ENCODE measurements at places on chromosomes 6 and 20.

DNA sequence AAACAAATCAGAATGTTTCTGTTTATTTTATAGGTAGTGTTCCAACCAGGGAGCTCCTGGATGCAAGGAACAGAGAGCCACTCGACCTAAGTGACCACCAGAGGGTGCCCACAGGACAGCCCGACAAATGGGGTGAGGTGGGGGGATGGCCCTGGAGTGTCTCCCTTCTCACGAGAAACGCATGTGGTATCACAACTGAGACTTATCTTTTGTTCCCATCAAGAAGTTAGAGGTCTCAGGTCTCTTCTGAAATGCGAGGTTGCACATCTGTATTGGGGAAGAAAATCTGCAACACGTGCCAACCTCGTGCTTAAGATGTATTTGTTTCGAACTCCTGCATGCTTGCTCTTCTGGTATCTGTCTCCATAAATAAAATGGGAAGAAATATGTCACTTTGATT, 104.0 kb downstream of the ISM1 start:
- peak; percentile 28 for DNase-seq

- no peak for DNase-seq
Measured at GRCh38 chr20:44888226-44889103, 3.0 kb downstream of the YWHAB start.

- DNase-seq: no peak
Measured at GRCh38 chr6:27678469-27678868, 205.6 kb upstream of the ZNF184 start.

GRCh38 chr6:13508711-13509705, 21.6 kb upstream of the GFOD1 start:
- DNase-seq: peak; percentile 80

GRCh38 chr6:17179530-17180073, 77.8 kb downstream of the STMND1 start:
- peak; percentile 16 for DNase-seq

- DNase-seq: peak; percentile 5
Measured at GRCh38 chr6:169042061-169042460, 211.6 kb downstream of the THBS2 start.

DNA sequence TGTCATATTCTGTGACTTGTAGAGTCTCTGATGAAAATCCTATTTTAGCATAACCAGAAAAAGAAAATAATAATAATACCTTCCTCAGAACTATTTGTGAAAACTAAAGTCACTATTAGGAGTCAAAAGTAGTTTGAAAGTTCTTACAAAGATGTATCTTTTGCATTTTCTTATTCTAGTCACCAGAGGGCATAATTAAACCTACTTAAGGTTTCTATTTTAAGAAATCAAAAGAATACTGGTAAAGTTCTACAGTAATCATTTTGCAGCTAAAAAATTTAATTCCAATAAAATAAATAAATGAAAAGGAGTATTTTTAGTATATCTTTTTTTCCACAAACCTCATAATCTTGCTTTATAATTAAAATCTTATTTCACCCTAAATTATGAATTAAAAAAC, 28.0 kb upstream of the MCM9 start:
- peak; percentile 1 for DNase-seq

DNA sequence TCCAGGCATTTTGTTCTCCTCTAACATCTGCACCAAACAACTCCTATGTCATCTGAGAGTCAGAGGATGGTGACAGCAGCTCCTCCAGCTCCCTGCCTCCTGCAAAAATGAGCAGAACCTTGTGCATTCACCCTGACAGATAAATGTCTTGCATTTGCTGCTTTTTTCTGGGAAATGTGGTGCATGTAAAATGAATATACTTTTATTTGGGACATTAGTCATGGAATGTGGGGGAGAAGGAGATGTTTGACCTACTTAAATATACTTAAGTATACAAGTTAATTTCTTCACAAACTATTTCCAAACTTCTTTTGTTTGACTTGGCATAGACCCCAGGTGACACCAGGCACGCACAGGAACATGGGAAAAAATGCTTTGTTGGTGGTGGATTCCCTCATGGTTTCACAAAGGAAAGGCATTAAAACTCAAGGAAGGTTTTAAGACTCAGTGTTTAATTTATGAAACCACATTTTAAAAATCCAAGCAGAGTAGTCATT, 181.8 kb upstream of the MCHR2 start:
- DNase-seq: peak; percentile 98

DNA sequence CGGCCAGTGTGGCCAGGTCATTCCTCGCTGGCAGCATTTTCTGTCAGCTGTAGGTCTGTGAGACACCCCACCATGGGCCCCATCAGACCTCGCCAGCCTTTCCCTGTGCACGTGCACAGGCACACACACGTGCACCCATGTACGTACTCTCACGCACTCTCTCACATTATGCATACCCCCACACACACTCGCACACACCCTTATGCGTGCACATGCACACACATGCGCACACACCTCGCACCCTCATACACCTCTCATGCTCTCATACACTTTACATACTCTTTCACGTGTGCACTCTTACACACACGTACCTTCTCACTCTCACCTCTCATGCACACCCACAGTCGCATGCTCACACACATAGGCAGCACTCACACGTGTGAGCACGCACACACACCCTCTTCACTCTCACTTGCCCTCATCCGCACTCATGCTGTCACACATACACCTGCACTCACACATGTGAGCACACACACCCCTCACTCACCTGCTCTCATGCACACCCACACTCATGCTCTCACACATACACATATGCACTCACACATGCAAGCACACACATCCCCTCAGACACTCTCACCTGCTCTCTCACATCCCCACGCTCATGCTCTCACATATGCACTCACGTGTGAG, 46.7 kb downstream of the SNX9 start:
- no peak for DNase-seq

DNA sequence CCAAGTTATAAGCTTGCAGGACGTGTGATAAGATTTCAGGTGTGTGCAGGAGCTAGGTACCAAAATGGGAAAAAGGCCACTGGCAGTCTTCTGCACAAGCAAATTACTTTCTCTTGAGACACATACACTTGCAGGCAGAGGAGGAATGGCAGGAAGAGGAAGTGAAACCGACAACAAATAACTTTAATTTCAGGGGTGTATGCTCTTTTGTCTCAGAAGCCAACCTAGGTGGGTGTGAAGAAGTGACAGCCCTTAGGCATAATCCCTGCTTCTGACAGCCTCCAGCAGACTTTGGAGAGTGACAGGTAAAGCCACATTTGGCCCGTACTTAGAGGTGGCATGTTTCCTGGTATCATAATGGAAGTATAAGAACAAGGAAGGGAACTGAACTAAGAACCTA, 118.8 kb upstream of the TRAF3IP2 start:
- DNase-seq: no peak

DNA sequence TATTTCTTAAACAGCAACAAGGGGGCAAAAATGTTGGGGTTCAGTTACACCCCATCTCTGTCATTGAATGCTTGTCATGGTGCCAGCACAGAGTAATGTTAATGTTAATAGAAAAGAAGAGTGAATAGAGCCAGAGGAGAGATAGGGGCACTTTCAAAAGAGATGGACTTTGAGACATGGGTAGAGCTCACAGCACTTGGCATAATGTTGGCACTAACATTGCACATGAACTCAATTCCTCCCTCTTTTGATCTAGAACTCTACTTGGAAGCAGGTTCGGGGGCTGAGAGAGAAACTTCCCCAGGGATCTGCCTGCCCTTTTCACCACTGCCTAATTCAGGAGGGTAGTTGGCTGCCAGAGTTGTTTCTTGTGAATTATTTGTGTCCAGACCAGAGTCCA, 284.6 kb upstream of the PRND start:
- DNase-seq: no peak

- DNase-seq: peak; percentile 19
Measured at GRCh38 chr20:24108581-24108980, 120.0 kb upstream of the GGTLC1 start.

GRCh38 chr6:13228264-13229204, 99.8 kb downstream of the TBC1D7 start:
- no peak for DNase-seq

DNA sequence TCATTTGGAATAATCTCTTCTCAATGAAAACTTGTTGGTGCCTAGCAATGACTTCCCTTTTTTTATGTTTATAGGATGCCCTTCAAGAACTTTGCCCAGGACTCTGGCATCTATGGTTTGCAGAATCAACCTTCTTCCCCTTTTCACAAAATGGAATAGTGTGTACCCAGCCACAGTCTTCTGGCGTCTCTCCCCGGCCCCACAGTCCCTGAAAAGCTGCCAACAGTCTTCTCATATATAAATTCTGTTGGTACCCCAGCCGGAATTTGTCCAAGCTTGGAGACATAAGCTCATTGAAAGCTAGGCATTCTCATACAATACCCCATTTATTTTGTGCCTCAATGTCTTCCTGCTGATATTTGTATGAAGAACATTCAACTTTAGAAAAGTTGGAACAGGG, 26.4 kb upstream of the MCM3 start:
- no peak for DNase-seq

GRCh38 chr6:161561908-161562307, 288.0 kb upstream of the AGPAT4 start:
- peak; percentile 39 for DNase-seq

DNA sequence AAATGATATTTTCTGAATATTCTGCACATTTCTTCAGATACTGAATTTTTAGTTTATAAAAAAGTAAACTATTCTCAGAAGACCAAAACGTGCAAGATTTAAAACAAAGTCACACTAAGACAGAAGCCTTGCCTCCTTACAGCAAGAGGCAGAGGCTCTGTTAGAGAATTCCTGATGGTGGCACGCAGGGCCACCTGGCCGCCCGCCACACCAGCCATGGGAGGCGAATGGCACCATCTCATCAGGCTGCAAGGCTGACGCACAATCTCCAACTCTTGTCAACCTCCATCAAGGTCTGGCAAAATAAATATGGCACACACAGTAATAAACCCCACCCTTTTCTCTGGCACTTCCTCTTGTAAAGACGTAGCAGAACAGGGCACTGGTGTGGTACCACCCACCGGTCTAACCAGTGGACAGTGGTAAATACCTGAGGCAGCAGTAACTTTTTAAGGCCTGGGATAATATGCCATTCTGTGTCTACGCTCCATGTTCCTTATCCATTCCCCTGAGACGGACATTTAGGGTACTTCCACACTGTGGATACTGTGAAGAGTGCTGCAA, 111.4 kb downstream of the WDR27 start:
- no peak for DNase-seq

GRCh38 chr6:130694606-130695005, 132.6 kb upstream of the SMLR1 start:
- DNase-seq: peak; percentile 42

- DNase-seq: peak; percentile 77
Measured at GRCh38 chr6:100116411-100117194, 122.6 kb upstream of the MCHR2 start.

DNA sequence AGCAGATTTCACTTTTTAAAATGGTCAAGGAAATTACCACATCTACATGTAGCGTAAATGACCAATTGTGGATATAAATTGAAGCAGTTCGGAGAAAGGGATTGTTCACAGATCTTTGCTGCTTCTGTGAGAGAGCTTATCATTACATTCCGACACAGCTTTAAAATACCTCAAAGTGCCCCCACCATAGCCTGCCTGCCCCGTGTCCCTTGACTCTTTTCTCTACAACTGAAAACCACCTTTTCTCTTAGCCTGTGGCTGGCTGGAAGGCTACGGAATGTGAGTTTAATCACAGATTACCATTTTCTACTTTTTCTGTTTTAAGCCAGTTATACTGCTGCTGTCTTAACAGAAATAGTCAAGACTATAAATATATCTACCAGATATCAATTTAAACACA, 347.2 kb upstream of the MAP3K7 start:
- no peak for DNase-seq

DNA sequence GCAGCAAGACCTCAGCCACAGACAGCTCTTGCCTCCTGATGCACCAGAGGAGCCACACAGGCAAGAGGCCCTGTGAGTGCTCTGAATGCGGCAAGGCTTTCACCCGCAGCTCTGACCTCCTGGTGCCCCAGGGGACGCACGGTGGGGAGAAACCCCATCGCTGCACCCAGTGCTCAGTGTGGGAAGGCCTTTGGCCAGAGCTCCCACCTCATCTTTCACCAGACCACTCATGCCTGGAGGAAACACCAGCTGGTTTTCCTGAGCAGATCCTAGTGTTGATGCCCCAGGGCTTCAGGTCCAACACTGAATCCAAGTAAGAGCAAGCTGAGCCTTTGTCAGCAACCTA, 37.0 kb upstream of the XRN2 start:
- DNase-seq: no peak

- DNase-seq: no peak
Measured at GRCh38 chr6:111027219-111027618, 45.4 kb downstream of the RPF2 start.

DNA sequence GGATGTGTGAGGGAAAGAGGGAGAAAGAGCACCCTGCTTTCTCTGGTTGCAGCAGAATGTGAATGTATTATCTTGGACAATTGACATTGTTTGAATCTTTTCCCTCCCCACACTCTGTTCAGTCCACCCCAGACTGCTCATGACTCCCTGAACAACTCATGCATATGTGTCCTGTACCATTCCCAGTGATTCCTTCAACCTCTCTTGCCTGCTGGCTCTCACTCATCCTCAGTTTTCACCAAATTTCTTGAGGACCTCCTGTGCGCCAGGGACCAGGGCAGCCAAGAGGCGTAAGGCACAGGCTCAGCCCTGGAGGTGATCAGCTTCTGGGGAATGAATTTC, 5.4 kb downstream of the NOX3 start:
- no peak for DNase-seq

DNA sequence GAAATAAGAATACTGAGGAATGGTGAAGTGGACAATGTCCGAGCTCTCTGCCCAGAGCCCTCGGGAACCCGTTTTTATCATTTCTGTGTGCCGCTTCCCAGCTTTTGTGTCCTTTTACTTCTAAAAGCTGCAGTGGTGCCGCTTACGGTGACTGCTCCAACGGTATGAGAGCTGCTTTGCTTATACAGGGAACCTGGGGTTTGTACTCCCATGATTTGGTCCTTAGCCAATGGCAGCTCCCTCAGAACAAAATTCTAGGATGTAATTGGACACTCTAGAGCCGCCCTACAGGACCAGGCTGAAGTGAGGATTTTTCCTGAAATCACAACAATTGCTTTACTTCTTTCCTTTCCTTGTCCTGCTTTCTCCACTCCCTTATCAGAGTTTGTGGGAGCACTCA, 24.2 kb upstream of the PCSK2 start:
- DNase-seq: peak; percentile 8

DNA sequence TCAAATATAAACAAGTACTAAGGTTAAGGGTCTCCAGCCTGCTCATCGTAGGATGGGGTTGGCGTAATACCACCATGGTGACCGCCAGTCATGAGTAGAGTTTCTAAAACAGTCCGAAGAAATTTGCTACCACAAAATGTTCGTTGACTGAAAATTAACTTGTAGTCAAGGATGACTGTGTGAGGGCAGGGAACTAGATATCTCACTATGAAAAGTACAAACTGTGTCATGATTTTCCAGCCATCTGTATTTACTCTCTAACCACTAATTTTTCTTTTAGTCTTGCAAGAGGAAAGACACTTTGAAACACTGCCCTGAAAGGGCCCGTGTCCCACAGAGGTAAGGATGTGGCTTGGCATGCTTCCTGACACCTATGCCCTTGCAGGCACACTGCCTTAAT, 99.7 kb downstream of the IRF4 start:
- no peak for DNase-seq
